ENCODE measurements at places on chromosomes 13 and 19. TPM values are rescaled to one million over a fixed set of nuclear protein-coding genes. Genes with fewer than 3 reads are reported as not detected.
A peak's percentile ranks its signal among the peaks of the same experiment; 100 is the strongest.

GRCh38 chr19:42553292-42554045 is 25.2 kb upstream of the CEACAM1 start:
- DNase-seq, result peak; percentile 31

DNA sequence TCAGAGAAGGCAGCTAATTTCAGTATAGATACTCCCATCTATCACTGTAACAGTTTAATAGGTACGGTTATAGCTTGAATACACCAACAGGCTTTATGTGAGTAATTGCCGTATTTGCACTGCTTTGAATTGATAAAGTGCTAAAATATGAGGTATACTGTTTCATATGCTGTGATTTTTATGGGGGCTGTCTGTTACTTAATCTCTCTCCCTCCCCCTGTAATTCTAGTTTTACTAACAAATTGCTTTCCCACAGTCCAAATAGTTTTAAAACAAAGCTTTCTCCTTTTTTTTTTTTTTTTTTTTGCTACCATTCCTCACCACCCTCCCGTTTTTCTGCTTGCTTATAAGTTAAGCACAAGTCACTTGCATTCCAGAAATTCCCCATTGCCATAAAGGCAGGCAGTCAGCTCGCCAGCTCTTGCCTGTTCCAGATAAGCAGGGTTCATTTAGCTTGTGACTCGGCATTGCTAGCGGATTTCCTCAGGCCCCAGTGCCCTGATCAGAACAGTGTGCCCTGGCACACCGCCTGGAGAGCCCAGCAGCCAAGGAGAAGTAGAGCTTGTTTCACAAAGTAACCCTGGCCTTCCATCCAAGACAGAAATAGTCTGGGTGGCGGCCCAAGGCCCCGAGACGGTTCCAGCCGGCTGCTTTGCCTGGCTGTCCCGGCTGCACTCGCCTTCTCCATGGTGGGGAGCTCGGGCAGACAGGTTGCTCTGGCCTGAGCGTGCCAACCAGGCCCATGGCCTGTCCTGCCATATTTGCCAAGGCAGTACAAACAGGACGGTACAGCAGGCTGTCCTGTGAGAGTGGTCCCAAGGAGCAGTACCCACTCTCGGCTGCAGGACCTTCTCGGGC is 43.5 kb upstream of the NPAS1 start:
- peak; percentile 55 for DNase-seq

Gene LYPD5
- 0.33 TPM for total RNA-seq

DNA sequence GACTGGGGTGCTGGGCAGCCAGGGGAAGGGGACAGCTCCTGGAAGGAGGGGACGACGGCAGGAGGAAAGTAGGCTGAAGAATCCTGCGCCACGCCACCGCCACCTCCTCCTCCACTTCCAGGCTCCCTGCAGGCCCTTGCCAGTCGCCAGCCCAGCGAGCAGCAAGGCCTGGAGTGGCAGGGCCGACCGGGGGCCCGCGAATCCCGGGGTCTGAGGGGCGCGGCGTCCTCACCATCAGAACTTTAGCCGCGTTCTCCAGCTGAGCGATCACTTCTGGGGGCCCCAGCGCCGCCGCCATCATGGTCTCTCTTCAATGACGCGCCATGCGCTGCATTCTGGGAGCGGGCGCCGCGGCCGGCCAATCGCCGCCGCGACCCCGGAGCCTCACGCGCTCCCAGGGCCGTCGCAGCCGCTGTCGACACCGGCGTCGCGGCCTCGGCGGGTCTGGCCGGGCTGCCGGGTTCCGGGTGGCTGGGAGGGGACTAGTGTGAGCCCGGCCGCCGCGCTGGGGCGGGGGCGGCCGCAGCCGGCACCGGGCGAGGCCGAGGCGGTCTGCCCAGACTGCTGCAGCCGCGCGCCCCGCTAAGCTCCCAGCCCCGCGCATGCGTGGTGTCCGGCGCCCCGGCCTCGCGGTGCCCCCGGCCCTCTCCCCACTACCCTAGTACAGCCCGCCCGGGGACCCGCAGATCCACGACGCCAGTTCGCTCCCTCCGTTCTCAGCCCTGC is at the start of gene XPO4:
Gene XPO4, minus strand, starts transcription at position 309 of the 726 bp plus-strand sequence. Its CDS starts 8 bp downstream, at position 301.
- DNase-seq, result peak; percentile 67

- DNase-seq, result no peak
Observed at GRCh38 chr13:32859707-32860292, 156.4 kb upstream of the KL start.

DNA sequence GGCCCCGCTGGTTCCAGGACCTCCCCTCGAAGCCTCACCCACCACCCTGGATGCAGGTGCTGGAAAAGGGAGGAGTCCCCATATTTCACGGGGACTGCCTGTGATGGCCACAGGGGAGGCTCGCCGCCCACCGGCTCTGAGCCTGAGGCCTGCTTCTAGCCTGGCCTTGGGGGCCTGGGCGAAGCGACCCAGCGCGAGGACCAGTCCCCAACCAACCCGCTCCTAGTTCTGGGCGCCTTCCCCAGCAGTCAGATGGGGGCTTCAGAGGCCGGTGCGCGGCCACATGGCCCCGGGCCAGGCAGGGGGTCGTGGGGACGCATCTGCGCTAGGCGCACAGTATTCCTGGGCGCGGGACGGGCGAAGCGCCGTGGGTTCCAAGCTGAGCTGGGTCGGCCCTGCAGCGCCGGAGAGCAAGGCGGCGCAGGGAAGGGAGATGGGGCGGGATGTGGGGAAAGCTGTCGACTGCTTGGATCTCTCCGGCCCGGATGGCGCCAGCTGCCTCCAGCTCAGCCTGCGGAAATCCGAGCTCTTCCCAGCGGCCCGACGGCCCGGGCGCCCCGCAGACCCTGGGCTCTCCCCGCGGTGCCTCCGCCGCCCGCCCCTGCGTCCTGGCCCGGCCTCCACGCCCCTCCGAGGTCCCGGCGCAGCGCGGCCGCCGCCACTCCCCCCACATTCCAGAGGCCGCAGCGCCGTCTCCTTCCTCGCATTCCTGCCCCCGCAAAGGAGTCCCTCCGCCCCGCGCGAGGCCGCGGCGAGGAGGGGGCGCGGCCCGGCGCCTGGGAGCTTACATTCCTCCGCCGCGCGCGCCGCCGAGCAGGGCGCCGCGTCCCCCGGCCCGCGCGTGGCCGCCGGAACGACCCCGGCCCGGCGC is at the start of gene WTIP:
Gene WTIP, plus strand, starts transcription at position 788 of the 871 bp plus-strand sequence. CDS start 217 bp downstream, outside the sequence.
- DNase-seq, result peak; percentile 92

DNA sequence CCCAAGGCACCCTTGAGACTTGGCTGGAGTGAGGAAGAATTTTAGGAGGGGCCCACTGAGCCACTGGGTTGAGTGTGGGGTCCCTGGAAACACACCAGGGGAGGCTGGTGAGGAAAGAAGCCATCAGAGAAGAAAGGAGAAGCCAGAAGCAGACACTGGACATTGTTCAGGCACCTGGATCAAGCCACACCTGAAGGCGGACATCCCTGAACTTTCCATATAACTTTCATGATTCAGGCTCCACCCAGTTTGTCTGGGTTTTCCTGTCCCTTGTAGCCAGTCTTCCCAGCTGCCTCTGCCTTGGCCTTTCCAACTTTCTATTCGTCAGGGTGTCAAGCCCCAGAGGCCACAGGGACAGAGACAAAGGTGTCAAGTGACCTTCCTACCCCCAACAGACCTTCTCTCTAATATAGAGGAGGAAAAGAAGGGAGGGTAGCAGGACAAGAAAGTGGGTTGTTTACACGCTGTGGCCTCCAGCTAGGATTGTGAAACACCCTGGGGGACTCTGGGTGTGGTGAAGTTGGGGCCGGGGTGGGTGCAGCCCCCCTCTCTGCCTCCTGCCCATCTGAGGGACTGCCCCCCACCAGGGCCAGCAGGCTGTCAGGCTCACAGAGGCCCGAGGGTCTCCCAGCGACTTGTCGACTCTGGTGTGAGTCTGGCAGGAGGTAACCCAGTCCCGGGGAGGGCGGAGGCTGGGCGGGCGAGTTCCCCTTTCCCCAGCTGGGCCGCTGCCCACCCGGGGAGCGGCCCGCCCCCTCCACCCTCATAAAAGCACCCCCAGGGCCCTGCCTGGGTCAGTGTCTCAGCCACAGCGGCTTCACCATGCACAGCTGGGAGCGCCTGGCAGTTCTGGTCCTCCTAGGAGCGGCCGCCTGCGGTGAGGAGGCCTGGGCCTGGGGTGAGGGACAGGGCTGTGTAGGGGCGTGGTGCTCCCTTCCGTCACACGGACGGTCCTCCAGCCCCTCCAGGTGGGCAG is at the start of gene CFD:
Gene CFD, plus strand, starts transcription at position 797 of the 976 bp plus-strand sequence. Its CDS starts 26 bp downstream, at position 823.
- DNase-seq, result no peak

Data from mesothelial cell of epicardium (in vitro differentiated cells).